HL-60 (cell line): ENCODE measurements at places on chromosomes 12 and 14.

- DNase-seq: no peak
Observed at GRCh38 chr14:90434370-90435020, 37.7 kb downstream of the CALM1 start.

DNA sequence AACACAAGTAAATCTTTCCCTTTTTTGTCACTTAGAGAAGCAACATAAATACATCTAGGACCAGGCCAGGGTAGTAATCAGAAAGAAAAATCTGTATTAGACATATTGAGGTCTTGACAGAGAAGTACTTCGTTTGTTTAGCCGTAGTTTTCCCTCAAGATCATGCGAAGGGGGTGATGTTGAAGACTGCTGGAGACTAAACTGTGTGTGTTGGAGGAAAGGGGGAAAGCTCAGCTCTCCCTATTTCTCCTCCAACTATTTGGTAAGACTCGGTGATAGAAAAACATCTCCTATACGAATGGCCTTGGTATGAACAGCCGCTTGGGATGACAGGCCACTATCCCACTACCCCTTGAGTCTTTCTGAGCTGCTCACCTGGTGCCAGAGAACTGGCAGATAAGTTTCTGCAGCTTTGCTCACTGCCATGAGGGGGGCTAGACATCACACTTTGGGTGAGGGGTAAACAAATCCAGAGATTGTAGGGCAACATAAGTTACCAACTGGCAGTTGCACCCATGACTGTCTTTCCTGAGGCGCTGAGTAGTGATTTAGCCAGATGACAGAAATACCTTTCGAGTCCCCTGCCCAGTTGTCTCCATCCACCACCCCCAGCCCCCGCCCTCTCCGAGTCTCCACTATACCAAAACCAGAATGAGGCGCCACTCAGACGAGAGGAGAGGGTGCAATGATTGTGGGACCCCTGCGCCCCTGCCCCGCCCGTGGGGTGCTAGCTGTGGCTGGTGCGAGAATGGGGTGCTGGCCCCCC lies 685 bp downstream of the VAMP1 start:
- DNase-seq: no peak

- DNase-seq: no peak
Observed at GRCh38 chr14:71652368-71652767, 279.9 kb upstream of the RGS6 start.

DNA sequence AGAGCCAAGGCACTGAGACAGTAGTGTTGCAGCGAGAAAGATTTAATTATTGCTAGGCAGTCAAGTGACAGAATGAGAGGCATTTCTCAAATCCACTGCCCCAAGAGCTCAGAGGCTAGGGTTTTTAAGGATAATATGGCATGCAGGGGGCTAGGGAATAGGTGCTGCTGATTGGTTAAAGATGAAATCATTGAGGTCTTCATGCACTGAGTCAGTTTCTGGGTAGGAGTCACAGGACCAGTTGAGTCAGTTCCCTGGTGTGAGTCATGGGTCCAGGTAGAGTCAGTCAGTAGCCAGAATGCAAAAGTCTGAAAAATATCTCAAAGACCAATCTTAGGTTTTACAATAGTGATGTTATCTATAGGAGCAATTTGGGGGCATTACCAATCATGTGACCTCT lies 323.8 kb downstream of the RGS6 start:
- no peak for DNase-seq

- DNase-seq: peak; percentile 14
Observed at GRCh38 chr12:97308576-97309198, 153.9 kb upstream of the RMST start.

- no peak for DNase-seq
Observed at GRCh38 chr12:52539083-52539820, 13.7 kb downstream of the KRT71 start.

DNA sequence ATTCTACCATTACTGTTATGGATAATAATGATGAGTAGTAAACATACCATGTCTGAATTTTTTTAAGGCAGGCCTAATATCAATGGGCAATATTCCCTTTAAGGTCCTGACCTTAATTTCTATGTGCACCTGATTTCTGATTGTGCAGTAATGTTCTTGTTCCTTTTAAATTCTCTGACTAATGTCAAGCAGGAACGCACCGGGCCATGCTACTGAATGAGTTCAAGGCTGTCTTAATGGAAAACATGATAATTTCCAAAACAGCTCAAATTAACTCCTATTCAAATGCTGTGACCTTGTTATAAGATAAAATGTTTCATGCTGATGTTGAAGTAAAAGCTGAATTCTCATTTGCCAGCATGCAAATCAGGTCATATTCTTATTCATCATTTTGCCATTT lies 6.8 kb downstream of the TAS2R46 start:
- DNase-seq: no peak

GRCh38 chr12:99278899-99279298 lies 368.7 kb upstream of the GARIN6 start:
- DNase-seq: no peak

DNA sequence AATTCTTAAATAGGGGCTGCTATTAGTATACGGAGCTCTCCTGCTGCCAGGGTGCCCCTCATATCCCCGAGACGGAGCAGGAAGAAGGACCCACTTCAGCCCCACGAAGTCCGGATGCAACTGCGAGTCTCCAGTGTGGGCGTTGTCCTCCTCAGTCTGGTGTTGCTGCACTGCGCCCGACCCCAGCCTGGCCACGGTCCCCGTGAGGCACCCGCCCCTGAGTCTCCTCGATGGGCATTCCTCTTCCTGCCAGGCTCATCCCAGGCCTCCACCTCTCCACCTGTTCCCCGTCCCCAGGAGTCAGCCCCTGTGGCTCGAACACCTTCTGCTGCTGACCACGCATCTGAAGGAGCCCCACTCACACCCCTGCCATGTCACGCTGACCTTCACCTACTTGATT lies 68.1 kb upstream of the SFSWAP start:
- DNase-seq: no peak

DNA sequence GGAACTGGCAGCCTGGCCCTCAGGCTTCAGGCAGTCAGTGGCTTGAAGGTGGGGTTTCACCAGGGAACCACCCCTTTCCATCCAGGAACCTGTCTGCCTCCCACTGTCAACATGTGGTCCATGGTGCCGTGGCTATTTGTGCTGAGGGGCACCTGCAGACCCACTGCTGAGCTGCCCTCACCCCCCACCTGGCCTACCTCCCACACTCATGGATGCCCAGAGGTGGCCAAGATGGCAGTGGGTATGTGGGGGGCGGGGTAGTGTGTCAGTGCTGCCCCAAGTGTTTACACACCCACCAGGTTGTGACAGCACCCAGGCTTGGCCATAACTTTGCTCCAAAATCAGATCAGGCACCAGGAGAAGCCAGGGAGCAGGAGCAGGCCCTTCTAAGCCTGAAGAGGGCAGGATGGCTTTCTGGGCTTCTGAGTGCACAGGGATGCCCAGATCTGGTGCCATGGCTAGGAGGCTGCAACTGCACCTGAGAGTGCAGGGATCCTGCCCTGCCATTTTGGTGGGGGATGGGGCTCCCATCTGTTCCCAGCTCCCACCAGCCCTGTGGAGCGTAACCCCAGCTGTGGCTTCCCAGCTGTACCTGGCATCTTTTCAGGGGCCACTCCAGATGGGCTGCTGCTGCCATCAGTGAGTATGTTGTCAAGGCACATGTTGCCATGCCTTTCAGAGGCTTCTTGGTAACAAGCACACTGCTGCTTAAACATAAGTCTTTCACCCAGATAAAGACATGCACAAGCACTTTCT lies 263.9 kb downstream of the LRIG3 start:
- no peak for DNase-seq

- DNase-seq: no peak
Observed at GRCh38 chr14:72247896-72248465, 315.8 kb downstream of the RGS6 start.

DNA sequence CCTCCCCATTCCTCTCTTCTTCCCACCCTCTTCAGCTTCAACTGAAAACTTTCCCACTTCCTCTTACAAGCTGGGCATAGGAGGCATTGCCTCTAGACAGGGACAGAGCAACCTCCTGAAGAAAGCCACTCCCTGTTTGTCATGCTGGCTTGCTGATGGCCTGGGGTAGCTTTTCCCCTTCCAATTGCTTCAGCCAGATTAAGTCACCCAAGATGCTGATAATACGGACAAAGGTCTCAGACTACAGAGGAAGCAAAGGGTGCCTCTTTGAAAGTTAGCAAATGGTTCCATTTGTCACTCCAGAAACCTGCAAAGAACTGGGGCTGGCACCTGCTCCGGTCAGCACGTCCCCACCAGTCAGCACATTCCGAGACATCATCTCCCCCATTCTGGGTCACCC lies 6.0 kb downstream of the KRT2 start:
- DNase-seq: no peak

DNA sequence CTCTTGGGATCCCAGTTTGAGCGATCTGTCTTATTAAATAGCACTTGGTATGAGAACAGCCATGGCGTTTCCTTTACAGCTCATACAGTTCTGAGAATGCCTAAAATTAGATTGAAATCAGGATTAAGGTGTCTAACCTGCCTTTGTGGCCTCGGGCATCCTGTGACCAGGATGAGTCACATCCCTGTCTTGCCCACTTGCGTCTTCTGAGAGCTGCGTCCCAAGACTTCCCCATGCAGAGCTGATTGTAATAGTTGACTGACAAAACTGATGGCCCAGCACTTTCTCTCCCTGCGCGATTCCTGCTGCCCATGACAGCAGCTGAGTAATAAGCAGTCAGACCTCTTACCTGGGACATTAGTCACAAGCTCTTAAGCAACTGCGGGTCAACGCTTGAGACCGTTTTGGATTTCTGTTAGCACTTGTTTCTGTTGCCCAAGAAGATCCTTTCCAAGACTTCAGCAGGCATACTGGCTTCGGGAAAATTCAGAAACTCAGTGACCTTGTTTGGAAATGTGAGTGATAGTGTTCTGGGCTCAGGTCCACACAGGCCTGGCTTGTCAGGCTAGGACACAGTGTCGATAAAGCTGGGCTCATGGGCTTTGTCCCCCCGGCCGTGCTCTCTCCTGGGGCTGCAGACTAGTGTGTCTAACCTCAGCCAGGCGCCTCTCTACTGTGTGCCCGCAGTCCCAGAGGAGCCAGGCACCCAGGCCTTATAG lies 169.9 kb upstream of the HIF1A start:
- DNase-seq: peak; percentile 46

DNA sequence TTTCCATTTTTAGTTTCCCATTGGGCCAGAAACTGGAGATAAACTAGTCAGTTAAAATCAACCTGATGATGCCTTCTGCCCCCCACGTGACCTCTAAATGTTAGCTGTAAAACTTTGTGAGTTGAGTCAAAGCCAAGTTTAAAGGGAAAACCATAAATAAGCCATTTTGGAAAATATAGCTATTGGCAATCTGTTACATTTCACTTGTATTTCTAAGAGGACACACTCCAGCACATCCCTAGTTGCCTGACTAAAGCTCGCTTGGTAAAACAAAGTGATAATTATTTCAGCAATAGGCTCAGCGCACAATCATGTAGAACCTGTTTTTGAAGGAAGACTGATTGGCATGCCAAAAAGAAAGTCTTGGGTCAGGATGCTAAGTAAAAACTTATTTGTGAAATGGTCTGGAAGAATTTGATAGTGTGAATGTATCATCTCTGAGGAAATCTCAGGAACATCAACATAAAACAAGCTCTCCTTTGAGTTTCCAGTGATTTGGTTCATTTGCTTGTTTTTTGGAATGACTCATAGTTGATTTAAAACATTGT lies 49.2 kb upstream of the AEBP2 start:
- DNase-seq: no peak

DNA sequence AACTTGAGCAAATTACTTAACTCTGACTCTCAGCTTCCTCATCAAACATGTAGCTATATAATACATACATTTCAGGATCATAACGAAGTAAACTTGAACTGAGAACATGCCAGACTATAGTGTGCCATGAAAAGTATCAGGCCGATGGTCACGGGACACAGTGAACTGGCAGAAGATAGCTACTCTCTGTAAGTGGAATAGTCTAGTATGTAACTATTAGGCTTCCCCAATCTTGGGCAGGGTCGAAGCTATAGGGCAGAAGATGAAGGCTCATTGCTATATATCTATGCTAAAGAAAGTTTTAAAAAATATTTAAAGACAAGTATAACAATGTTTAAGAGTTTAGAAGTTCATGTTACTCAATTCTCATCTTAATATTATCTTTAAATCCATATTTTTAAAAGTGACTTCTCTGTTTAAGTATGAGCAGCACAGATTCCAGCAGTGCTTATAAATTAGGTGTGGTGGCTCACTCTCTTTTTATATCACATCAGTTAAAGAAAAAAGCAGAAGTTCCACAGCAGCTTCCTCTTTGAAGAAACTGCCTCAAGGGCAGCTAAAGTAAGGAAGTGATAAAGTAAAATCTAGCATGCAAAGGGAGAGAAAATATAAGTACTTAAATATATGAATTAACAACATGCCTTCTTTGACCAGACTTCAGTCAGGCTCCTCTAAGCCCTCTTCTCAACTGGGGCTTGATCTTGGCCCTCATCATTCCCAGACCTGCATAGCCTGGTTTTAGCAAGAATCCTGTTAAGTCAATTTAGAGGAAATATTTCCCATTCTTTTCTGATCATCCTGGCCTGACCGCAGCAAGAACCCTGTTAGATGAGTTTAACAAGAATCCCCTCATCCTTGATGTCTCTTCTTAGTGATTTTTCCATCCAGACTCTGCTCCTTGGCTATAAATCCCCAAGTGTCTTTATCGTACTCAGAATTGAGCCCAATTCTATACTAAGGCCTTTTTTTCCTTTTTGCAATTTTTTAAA lies 8.4 kb upstream of the GLIPR1 start:
- DNase-seq: peak; percentile 72

DNA sequence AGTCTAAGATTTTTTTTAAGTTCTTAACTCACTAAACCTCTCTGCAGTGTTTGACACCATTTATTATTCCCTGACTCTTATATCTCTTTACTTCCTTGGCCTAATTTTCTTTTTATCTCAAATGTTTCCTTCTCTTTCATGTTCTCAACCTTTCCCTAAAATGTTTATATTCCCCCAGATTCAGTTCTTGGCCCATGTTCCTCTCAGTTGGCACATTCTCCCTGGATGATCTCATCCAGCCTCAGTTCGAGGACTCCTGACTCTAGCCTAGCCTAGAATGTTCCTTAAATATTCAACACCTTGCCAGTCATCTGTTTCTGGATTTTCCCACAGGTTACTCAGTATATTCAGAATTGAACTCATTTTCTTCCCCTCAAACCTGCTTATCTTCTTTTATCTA lies 81.3 kb downstream of the SCN8A start:
- no peak for DNase-seq

DNA sequence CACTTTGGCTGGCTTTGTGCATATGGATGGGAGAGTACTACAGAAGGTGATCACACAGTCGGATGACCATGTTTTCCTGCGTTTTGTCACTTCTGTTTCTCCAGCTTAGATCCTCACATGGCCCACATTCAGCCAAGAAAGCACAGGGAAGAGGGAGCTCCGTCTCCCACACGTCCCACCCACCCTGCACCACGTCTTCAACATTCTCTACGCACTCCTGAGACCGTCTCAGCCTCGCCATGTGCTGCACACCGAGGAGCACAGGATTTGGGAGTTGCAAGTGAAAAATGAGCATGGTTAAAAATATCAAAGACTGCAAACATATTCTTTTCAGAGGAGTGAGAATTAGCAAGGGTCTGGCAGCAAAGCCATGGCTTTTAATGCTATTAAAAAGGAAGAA lies 122.2 kb downstream of the APAF1 start:
- no peak for DNase-seq

DNA sequence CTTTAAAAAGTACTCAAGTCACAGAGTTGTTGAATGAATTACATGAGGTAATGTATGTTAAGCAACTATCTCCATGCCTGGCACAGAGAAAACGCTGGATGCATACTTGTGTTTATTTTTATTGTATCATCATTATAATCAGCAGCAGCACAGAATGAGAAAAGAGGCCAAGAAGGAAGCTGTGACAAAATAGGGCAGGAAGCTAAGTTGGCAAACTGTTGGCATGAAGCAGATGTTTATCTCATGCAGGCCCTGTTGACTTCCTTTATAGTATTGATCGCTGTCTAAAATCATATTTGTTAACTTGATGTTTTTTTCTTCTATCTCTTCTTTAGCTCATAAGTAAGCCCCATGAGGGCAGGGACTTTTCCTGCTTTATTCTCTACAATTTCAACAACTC lies 466.6 kb downstream of the TRHDE start:
- DNase-seq: no peak
